ENCODE measurements at places on chromosomes 7 and 10.

GRCh38 chr7:131829947-131830558 is 273.6 kb upstream of the PODXL start:
- no peak for DNase-seq

DNA sequence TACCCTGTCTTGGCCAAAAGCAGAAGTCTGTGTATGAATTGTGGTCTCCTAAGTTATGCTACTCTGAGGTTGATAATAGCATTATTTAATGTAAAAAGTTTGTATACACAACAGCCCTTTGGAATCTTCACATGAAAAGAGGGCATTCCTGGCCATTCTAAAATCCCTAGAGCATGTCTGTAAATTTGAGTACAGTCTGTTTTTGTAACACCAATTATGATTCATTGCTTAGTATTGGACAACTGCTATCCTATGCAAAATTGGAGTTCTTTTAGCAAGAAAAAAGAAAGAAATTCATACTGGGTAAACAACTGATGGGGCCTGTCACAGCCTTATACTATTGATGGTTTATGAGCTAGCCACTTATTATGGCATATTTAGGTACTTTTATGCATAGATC is 10.2 kb downstream of the CUTC start:
- no peak for DNase-seq

- peak; percentile 23 for DNase-seq
Observed at GRCh38 chr7:1412322-1413261, 46.7 kb downstream of the MICALL2 start.

- DNase-seq, result no peak
Observed at GRCh38 chr10:48554656-48555055, 50.2 kb downstream of the ARHGAP22 start.

DNA sequence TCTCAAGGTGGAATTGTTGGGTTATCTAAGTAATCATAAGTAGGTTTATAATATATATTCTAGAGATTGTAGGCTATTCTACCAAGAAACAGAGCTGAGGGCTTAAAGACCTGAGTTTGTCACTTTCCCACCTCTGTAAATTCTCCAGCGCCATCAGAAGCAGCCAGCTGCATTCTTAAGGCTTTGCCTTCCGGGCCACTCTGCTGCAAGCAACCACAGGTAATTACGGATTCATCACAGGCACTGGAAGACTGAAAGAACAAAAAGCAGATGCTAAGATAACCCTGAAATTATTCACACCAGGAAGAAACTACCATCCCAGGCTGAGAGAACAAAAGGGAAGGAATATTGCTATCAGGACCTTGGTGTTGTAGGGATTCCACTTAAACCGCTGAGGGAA is 137.8 kb upstream of the JCAD start:
- DNase-seq, result no peak

DNA sequence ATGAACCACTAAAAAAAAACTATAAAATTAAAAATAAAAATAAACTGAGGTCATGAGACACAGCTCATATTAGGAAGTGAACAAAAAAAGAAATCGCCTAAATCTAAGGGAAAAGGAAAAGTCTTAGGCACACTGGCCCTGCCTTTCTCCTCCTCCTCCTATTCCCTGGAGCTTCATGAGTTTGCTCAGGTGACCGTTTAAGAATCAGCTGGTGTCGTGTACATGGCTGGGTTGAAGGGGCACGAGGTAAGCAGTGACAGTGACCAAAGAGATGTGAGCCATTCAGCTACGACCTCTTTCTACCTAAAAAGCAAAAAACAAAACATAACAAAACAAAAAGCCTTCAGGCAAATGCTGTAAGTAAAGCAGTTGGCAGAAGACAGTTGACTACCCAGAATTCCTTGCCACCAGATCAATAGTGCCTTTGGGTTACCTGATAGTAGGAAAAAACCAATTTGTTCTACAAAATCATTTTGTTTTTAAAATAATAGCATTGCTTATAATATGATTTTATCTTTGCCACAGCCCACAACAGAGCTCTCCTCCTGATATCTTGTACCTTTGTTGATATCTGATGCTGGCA is 135.4 kb downstream of the DOCK4 start:
- DNase-seq, result no peak

DNA sequence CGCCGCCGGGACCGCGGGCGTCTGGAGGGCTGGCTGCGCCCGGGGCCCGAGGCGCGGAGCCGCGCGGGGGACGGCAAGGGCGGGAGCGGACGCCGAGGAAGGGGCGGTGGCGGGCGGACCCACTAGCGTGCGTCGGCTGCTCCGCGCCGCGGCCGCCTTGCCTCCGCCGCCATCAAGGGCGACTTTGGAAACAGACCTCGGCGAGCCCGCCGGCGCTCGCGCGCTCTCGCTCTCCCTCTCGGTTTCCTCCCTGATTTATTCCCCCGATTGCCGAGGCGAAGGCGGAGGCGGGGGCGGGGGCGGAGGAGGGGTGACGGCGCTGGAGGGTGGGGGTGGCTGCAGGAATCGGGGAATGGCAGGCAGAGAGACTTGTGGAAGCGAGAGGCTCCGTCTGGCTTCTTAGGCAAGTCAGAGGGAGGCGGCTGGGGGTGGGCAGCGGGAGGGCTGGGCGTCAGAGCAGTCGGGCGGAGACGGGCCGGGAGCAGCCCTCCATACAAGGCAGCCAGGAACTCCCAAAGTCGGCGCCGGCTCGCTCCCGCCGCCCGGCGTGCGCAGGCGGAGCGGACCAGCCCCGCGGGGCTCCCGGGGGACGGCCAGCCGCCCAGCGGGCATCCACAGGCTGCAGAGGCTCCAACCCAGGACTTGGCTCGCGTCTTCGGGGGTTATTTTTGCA is at the start of gene CACNA2D1:
Gene CACNA2D1, minus strand, starts transcription at position 231 of the 673 bp plus-strand sequence.
- peak; percentile 48 for DNase-seq

GRCh38 chr7:157384301-157384700 is 47.5 kb downstream of the DNAJB6 start:
- DNase-seq, result no peak

DNA sequence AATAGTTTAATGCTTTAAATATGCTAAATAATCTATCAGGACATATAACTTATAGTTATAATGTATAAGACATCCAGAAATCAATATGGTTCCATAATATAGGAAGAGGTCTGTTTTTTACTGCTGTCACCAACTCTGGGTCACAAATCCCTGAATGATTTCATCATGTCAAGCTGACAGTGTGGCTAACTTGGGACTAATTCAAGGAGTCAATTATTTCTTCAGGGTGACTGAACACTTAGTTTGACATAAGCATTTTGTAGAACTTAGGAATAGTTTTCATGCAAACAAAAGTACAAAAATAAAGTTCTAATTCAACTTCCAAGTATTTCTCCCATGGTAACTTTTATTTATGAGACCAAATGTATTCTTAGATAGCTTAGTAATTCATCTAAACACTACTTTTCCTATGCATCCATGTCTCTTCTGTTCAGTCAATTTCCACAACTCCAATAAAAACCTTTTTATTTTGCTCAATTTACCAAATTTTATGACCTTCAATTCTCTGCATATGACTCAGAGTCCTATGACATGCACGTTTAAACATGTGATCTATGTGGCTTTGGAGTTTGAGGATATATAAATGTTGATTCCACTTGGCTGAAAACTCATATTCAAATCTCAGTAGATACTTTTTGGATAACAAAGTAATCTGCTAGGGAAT is 40.3 kb upstream of the GNAT3 start:
- DNase-seq, result no peak

- DNase-seq, result no peak
Observed at GRCh38 chr7:16587790-16588189, 57.8 kb downstream of the ANKMY2 start.

GRCh38 chr7:122770686-122771335 is 68.1 kb upstream of the RNF148 start:
- no peak for DNase-seq

- no peak for DNase-seq
Observed at GRCh38 chr7:107660381-107661080, at the start of gene SLC26A4. Gene SLC26A4 (plus strand): TSS chr7:107660828. CDS start chr7:107661642, 814 bp downstream.

DNA sequence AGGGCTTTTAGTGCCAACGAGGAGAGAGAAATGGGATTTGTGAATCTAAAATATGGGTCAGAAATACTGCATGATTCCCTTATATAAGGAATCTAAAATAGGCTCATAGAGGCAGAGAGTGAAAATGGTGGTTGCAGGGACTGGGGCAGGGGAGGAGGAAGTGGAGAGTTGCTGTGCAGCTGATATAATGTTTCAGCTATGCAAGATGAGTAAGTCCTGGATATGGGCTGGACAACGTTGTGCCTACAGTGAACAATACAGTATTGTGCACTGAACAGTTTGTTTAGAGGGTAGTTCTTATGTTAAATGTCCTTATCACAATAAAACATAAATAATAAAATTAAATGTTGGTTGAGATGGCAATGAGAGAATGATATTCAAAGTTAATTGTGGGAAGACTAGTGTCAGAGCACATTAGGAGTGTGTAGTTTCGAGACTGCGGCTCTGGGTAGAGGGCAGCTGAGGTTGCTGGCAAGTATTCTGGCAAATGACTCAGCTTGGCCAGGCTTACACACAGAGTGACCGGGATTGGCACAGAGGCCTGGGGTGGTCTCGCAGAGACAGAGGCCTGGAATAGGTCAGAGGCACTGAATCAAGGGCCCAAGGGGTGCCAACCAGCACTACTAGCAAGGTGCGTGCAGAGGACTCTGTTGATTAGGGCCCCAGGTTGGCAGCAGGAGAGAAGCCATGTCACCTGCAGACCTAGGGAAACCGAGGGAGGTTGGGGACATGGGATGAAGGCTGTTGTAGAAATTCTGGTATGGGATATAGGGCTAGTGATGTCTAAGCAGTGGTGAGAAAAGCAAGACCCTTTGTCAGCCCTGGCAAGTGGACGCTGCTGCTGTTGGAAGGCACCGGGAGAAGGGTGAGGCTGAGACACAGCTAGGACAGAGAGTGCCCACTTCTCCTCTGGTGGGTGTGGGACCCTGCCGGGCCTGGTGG is 2.8 kb upstream of the DEPP1 start:
- no peak for DNase-seq

DNA sequence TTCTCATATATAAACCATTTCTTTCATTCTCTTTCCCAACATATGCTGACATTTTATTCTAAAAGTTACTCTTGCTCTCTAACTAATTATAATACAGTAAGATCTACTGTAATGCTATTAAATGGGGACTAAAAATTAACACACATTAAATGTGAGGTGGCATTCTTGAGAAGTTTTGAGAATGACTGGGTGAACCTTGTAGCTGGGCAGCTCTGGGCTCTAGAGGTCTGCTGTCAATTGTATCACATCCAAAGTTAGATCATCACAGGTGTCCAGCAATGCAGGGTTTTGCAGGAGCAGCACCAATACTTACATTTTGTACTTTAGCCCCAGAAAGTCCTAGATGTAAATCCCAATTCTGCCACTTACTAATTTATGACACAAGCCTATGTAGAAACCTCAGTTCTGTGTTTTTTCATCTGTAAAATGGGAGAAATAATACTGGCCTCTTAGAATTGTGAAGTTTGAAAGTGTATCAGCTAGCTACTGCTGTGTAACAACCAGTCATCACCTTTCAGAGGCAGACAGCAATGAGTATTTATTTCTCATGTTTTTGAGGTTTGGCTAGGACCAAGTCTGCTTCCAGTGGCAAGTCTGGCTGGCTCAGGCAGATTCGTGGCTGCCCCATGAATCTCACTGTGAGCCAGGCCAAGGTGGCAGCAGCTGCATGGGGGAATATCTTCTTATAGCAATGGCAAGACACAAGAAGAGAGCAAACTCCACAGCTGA is 79.6 kb upstream of the EMX2 start:
- no peak for DNase-seq

GRCh38 chr10:12839941-12840611 is 161.4 kb downstream of the CCDC3 start:
- DNase-seq, result no peak

DNA sequence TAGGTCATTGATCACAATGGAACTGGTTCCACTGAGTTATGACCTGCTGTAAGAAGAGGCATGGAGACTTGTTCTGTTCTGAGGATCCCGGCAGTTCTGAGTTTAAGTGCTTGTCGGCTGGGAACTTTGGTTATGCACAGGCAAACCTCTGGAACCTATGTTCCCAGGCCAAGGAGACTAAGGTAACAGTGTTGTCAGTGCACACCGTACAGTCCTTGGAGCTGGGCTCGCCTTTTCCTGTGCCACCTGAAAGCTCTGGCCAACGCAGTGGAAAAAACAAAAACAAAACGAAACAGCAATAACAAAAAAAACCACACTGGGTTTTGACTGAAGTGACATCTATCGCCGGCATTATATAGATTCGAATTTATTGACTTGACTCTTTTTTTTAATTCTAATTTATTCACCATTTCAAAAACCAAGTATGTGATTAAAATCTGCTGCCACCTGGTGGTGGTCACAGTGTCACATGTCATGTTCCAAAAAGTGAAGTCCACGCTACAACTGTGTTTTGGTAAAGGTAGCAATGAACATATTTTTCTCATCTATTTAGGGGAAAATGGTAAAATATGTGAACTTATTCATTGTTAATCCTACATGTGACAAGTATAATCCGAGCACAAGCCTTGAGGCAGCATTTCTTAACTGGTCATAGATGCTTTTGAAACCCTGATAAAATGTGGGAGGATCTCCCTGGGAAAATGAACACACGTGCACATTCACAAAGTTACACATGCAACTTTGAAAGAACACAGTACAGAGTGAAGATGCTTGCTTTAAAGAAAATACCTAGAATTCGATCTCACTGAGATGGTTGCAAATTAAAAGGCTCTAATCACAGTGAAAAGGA is 113.8 kb upstream of the PPP2R2D start:
- no peak for DNase-seq

GRCh38 chr7:122010116-122010515 is 133.9 kb downstream of the AASS start:
- no peak for DNase-seq

DNA sequence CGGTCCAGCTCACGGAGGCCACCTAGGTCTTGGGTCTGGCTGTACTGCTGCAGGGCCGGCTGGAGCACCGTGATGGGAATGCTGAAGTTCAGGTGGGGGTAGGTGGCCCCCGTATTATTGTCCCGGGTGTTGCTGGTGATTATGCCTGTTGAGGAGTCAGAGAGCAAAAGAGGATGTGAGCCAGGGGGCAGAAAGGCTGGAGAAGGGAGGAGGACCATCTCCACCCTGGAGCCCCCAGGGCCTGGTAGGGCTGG is 6.6 kb downstream of the TYSND1 start:
- DNase-seq, result no peak

DNA sequence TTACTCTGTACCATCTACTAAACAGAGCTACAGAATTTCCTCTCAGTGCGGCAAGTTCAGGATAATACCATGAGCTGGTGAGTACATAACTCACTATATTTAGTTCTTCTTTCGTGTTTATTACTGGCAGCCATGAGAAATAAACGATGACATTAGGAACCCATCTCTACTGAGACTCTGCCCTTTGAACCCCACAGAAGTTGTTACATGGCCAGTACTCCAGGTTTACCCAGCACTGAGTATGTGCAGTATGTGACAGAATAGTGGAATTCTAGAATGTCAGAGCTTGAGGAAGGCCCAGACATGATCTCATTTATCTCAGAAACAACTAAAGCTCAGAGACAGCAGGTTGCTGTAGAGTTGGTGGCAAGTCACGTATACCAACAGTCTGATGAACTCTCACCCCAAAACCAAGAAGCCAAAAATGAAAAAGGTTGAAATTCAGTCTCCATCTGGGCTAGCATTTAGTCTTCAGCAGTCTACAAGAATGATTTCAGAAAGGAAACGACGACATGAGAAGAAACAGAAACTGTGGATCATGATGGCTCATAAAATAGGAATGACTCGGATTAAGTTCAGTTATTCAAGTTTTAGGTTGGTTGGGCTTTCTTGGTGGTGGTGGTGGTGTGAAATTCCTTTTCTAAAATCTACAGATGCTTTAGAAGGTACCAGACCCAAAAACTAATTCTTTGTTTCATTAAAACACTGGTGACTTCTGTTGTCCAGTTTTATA is 78.5 kb downstream of the SORBS1 start:
- DNase-seq, result no peak

GRCh38 chr7:44891791-44892190 is 6.5 kb upstream of the PURB start:
- DNase-seq, result no peak

Measured in NCI-H1436 treated with DMSO at 0.1 percent for 48 hours (cell line).